ENCODE measurements at places on chromosomes 6 and 20.

DNA sequence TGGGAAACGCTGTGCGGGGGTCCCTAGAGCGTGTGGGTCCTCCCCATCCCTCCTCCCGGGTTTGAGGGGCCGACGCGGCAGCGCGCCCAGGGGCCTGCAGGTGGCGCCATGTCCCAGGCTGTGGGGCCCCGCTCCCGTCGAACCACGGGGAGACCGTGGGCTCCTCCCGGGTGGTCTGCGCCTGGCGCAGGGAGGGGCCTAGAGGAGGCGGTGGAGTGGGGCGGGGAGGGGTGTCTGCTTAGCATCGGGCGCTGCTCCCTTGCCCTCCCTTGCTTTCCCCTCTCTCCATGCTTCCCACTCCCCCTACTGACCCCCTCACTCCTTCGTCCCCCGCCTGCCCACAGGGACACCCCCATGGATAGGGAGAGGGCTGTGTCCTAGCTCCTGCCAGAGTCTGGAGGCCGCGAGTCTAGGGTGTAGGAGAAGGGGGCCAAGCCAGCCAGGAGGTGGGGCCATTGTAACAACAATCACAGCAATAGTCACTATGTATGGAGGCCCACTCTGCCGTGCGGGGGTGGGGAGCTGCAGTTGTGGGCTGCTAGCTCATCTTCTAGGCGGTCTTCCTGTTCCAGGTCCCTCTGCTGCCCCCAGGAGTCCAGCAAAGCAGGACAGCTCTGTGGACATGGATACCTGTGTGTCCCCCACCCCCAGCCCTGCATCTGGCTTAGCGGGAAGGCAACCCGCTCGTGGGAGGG is 51.7 kb downstream of the CHMP4B start:
- no peaks in the 10 kb centered on the region for H3K27me3 ChIP-seq
- H3K27ac ChIP-seq, result no peak overlapping the region
- peaks cover 13% of the 10 kb centered on the region for H3K36me3 ChIP-seq
- no peak for DNase-seq

DNA sequence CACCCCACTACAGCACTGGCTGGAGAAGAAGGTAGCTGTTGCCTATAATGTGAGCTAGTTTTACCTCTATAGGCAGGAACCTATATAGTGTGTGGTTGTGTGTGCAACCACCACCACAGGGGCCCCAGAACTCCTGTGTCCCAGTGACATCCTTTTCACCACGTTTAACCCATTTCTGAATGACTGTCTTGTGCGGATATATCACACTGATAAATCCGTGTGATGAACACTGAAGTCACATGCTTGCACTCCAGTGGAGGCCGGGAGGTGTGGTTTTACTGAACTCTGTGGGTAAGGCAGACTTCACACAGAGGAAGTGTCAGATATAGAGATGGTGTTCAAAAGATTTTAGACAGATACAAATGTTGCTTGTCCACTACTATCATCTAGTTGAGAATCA is 32.5 kb downstream of the SDHAF4 start:
- no peaks in the 10 kb centered on the region for H3K4me1 ChIP-seq
- H3K36me3 ChIP-seq, result no peaks in the 10 kb centered on the region
- H3K4me3 ChIP-seq, result no peak overlapping the region
- no peak for DNase-seq
- no peak overlapping the region for H3K27ac ChIP-seq

GRCh38 chr6:85015396-85015990 is 251.1 kb upstream of the TBX18 start:
- no peaks in the 10 kb centered on the region for H3K4me1 ChIP-seq
- no peaks in the 10 kb centered on the region for H3K36me3 ChIP-seq
- no peak overlapping the region for H3K27ac ChIP-seq
- H3K4me3 ChIP-seq, result no peak overlapping the region
- peak; percentile 71 for DNase-seq
- H3K27me3 ChIP-seq, result peaks cover 24% of the 10 kb centered on the region

- no peaks in the 10 kb centered on the region for H3K36me3 ChIP-seq
- no peak for DNase-seq
These were observed 1371.5 kb downstream of the EPHA7 start for GRCh38 chr6:92047860-92048259.

- DNase-seq, result no peak
These were observed 738.2 kb downstream of the CD109 start for GRCh38 chr6:74434171-74434570.

DNA sequence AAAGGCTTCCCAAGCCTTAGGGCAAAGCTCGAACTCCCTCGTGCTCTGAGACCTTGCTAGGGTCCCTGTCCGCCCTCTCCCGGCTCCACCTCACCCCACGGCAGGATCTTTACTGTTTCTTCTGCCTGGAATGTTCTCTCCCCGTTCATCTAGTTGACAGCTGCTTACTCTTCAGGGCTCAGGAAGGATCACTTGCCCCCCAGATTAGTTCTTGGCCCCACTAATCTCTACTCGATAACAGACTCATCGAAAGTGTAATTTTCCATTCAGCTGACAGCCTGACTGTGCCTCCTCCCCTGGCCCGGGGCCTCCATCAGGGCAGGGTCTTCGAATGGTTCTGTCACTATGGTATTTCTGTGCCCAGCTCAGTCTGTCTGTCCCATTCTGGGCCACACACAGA is 3.1 kb downstream of the MAP1LC3A start:
- peak overlapping the region; percentile 68 for H3K4me3 ChIP-seq
- H3K4me1 ChIP-seq, result peaks cover 19% of the 10 kb centered on the region
- no peak for DNase-seq
- peaks cover 11% of the 10 kb centered on the region for H3K36me3 ChIP-seq
- peak overlapping the region; percentile 87 for H3K27ac ChIP-seq
- no peaks in the 10 kb centered on the region for H3K27me3 ChIP-seq

DNA sequence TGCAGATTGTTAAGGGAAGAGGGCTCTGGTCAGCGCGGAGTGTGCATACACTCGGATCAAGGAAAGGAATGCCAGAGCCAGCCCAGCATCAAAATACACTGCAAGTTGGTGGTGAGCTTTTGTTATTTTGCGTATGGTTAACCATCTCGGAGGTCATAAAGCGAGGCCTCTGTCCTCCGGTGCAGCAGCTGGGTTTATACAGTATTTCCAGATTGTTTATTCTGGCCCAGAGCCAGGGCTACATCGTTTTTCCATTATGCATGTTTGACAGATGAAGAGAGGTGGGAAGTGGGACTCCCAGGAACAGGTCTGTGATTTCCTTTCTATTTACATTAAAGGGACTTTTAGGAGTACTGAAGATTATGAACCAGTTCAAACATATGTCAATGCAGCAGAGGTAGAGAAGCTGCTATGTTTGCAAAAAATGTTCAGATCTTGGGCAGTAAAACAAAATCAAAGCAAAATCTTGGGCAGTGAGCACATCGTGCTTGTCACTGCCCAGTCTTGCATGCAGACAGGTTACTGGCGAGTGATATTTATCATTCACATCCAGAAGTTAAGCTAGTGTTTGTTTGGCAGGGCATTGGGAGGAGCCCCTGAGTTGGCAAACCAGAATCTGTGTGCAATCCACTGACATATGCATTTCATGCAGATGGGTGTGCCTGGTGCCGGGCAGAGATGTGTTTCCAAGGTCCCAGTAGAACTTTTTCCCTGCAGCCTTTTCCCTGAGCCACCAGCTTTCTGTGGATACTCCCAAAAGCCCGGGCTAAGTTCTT is 256.3 kb upstream of the TAB2 start:
- DNase-seq, result no peak
- H3K4me3 ChIP-seq, result peak overlapping the region; percentile 12
- peaks cover 51% of the 10 kb centered on the region for H3K4me1 ChIP-seq
- peak overlapping the region; percentile 11 for H3K27ac ChIP-seq
- no peaks in the 10 kb centered on the region for H3K27me3 ChIP-seq

GRCh38 chr6:63584566-63584965 is 12.3 kb downstream of the LOC128125822 start:
- DNase-seq, result no peak
- no peak overlapping the region for H3K4me3 ChIP-seq
- H3K36me3 ChIP-seq, result peaks cover 32% of the 10 kb centered on the region
- no peak overlapping the region for H3K27ac ChIP-seq

- peak overlapping the region; percentile 96 for H3K4me3 ChIP-seq
- no peak for DNase-seq
- H3K36me3 ChIP-seq, result no peaks in the 10 kb centered on the region
- peaks cover 4% of the 10 kb centered on the region for H3K27me3 ChIP-seq
- peak overlapping the region; percentile 98 for H3K27ac ChIP-seq
- peaks cover 46% of the 10 kb centered on the region for H3K4me1 ChIP-seq
These were observed 382 bp downstream of the MYH7B start for GRCh38 chr20:34956041-34956458.

GRCh38 chr6:99608886-99609482 is 2.4 kb downstream of the PRDM13 start:
- H3K36me3 ChIP-seq, result no peaks in the 10 kb centered on the region
- H3K4me3 ChIP-seq, result no peak overlapping the region
- no peak for DNase-seq

DNA sequence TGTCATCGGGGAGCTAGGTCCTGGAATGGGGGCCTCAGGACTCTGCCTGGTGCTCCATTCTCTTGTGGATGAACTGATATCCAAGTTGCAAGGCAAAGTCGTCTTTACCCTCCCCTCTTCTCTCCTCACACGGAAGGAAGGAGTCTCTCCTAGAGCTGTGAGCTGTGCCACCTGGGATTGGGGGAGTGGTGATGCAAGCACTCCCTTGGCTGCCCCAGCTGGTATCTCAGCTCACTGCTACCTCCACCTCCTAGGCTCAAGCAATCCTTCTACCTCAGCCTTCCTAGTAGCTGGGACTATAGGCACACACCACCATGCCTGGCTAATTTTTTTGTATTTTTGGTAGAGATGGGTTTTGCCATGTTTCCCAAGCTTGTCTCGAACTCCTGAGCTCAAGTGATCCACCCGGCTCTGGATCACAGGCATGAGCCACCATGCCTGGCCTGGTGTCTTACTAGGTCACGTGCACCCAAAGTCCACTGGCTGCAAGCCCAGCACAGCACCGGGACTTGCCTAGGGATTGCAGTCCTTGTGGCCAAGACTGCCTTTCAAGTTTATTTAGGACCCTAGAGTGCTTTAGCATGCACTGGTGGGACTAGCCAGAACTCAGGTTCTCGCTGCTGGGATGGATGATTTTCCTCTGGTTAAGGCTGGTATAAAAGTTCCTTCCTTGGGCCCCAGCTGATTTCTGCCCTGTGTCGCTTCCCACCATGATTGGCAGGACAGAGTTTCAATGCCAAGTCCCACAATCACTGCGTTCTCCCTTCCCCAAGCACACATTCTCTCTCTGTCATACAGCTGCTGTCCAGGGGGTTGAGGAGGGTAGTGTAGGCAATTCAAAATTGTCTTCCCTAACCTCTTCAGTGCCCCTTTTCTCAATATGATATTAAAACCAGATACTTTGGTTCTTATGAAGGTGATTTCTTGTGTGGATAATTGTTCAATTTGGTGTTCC is 33.5 kb downstream of the SMAP1 start:
- H3K27ac ChIP-seq, result no peak overlapping the region
- H3K4me3 ChIP-seq, result no peak overlapping the region
- no peaks in the 10 kb centered on the region for H3K4me1 ChIP-seq
- DNase-seq, result no peak

GRCh38 chr6:62393608-62394007 is 107.6 kb upstream of the KHDRBS2 start:
- no peaks in the 10 kb centered on the region for H3K27me3 ChIP-seq
- DNase-seq, result no peak
- H3K36me3 ChIP-seq, result no peaks in the 10 kb centered on the region

DNA sequence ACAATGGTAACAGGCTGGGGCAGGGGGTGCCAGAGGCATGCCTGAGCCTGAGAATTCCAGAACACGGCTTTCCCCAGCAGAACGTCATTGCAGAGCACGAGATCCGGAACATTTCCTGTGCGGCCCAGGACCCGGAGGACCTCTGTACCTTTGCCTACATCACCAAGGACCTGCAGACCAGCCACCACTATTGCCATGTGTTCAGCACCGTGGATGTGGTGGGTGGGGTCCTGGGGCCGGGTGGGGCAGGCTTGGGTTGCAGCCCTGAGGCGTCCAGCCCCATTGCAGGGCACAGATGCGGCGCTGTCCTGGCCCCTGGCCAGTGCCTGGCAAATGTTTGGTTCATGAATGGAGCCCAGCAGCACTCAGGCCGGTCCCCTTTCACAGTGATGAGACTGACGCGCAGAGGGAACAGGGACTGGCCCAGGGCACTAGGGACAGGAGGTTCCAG is 57.1 kb downstream of the TCP11 start:
- H3K4me3 ChIP-seq, result no peak overlapping the region
- peaks cover 9% of the 10 kb centered on the region for H3K36me3 ChIP-seq
- no peaks in the 10 kb centered on the region for H3K4me1 ChIP-seq
- no peak overlapping the region for H3K27ac ChIP-seq

GRCh38 chr6:150692604-150693003 is 92.9 kb downstream of the PLEKHG1 start:
- H3K4me1 ChIP-seq, result peaks cover 32% of the 10 kb centered on the region
- peaks cover 6% of the 10 kb centered on the region for H3K36me3 ChIP-seq
- no peak for DNase-seq
- H3K4me3 ChIP-seq, result no peak overlapping the region

GRCh38 chr6:15401769-15402250 is 155.9 kb downstream of the JARID2 start:
- H3K27me3 ChIP-seq, result no peaks in the 10 kb centered on the region
- H3K27ac ChIP-seq, result peak overlapping the region; percentile 75
- H3K36me3 ChIP-seq, result no peaks in the 10 kb centered on the region
- DNase-seq, result no peak

GRCh38 chr6:157822245-157823000 is 623 bp upstream of the SNX9 start:
- peak overlapping the region; percentile 79 for H3K27ac ChIP-seq
- peak overlapping the region; percentile 76 for H3K4me3 ChIP-seq
- H3K36me3 ChIP-seq, result no peaks in the 10 kb centered on the region
- no peak for DNase-seq
- no peaks in the 10 kb centered on the region for H3K27me3 ChIP-seq

DNA sequence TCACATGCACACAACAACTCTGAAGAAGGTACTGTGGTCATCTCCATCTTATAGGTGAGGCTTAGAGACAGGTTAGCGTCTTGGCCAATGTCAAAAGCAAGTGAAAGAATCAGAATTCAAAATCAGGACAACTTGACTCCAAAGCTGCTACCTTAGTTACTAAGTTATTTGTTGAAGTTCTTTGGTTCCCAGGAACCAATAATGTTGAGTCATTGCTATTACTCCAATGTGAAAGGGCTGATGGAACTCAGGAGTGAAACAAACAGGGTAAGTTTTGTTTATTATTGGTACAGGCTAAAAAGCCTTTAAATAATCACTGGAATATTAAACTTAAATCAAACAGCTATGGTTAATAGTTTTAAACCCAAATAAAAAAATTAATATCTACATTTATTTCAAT is 111.1 kb downstream of the PDSS2 start:
- no peak overlapping the region for H3K4me3 ChIP-seq
- H3K27me3 ChIP-seq, result no peaks in the 10 kb centered on the region
- peaks cover 5% of the 10 kb centered on the region for H3K36me3 ChIP-seq
- no peak for DNase-seq
- peaks cover 8% of the 10 kb centered on the region for H3K4me1 ChIP-seq

All from type B pancreatic cell (in vitro differentiated cells).